ENCODE measurements at places on chromosomes 2 and 18. TPM values are rescaled to one million over a fixed set of nuclear protein-coding genes. Genes with fewer than 3 reads are reported as not detected.
A peak's percentile ranks its signal among the peaks of the same experiment; 100 is the strongest.

GRCh38 chr18:46433121-46433826 is 223.7 kb downstream of the LOXHD1 start:
- H3K4me1 ChIP-seq, result no peaks in the 10 kb centered on the region
- H3K4me3 ChIP-seq, result no peak overlapping the region
- H3K27ac ChIP-seq, result no peak overlapping the region
- H3K36me3 ChIP-seq, result no peaks in the 10 kb centered on the region
- DNase-seq, result no peak

DNA sequence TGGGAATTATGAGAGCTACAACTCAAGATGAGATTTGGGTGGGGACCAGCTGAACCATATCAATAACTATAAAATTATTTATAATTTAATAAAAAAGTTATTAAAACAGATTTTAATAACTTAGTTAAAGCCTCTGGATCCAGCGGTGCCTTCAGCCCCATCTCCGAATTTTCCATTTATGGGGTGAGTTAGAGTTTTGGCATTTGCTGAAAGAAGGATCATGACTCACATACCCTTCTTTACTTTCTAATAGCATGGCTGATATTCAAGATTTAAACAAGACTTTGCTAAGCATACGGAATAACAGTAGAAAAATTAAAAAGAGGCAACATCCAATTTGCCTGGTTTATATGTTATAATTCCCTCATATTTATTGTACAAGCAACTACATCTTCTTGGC is 94.5 kb downstream of the RDH14 start:
- no peak overlapping the region for H3K4me3 ChIP-seq
- H3K27ac ChIP-seq, result no peak overlapping the region
- peaks cover 24% of the 10 kb centered on the region for H3K4me1 ChIP-seq
- no peaks in the 10 kb centered on the region for H3K36me3 ChIP-seq
- no peak for DNase-seq
- no peaks in the 10 kb centered on the region for H3K27me3 ChIP-seq

GRCh38 chr2:127811397-127812321 is 688 bp upstream of the WDR33 start:
- no peaks in the 10 kb centered on the region for H3K27me3 ChIP-seq
- peaks cover 33% of the 10 kb centered on the region for H3K4me1 ChIP-seq
- DNase-seq, result no peak
- peak overlapping the region; percentile 98 for H3K4me3 ChIP-seq

- H3K36me3 ChIP-seq, result no peaks in the 10 kb centered on the region
- no peaks in the 10 kb centered on the region for H3K27me3 ChIP-seq
- no peaks in the 10 kb centered on the region for H3K4me1 ChIP-seq
- no peak overlapping the region for H3K27ac ChIP-seq
- no peak overlapping the region for H3K4me3 ChIP-seq
- no peak for DNase-seq
Measured at GRCh38 chr18:68734308-68734707, 19.4 kb upstream of the TMX3 start.

DNA sequence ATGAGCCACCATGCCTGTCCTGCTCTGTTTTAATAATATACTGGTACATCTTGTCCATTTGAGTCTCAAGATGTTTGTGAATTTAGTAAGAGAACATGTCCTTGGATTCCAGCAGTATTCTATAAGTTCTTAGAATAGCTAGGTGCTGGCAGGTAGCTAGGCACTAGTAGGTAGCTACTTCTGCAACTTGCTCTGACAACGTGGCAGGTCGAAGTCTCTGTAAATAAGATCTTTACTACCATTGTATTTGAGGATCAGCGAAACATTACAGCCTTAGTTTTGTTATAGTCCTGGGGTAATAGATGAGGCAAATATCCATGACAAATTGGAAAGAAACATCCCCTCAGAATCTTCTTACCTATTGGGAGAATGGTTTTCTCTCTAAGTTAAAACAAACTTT is 14.2 kb upstream of the PRELID3A start:
- H3K36me3 ChIP-seq, result no peaks in the 10 kb centered on the region
- no peaks in the 10 kb centered on the region for H3K4me1 ChIP-seq
- no peak overlapping the region for H3K27ac ChIP-seq
- no peak for DNase-seq
- H3K27me3 ChIP-seq, result no peaks in the 10 kb centered on the region
- H3K4me3 ChIP-seq, result no peak overlapping the region

DNA sequence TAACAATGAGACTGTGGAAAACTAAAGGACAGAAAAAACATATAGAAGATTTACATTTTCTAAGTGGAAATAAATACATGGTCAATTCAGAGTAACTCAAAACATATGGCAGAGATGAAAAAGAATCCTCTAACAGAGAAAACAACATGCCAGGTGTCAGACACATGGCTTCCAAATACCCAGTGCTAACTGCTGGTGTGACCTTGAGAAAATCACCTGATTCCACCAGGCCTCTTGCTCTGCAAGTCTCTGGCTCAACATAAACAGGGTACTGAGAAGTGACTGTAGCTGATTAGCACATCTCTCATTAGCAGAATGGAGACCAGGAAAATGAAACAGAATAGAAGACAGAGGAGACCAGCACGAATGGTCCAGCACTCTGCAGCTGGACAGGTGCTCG is 210.8 kb downstream of the HNMT start:
- no peak overlapping the region for H3K4me3 ChIP-seq
- DNase-seq, result no peak
- H3K27ac ChIP-seq, result no peak overlapping the region

DNA sequence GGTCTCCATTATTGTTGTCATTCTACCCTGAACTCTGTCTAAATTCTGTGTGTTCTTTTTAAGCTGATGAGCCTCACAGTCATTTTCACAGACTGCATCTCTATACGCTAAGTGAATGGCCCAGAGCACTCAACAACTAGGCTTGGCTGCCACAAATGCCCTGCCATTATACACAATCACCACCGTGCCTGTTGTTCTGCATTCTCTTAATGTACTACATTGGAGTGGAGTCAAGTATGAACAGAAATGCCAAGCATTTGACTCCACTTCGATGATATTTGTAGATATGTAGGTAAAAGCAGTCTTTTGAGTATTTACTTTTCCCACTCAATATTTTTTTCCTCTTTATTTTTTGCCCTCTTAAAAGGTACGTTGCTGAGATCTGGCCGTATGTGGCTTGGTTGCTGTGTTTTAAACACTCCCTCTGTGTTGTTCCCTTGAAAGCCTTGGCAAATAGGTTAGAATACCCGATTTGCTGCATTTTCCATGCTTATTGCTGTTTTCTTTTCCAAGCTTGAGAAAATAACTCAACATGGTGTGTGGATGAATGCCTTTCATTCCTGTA is 36.2 kb upstream of the TMEFF2 start:
- no peaks in the 10 kb centered on the region for H3K27me3 ChIP-seq
- no peak overlapping the region for H3K27ac ChIP-seq
- no peak for DNase-seq
- no peaks in the 10 kb centered on the region for H3K36me3 ChIP-seq

- no peak overlapping the region for H3K27ac ChIP-seq
- no peak for DNase-seq
- H3K4me1 ChIP-seq, result peaks cover 5% of the 10 kb centered on the region
Measured at GRCh38 chr2:40405465-40405864, 46.4 kb downstream of the SLC8A1 start.

DNA sequence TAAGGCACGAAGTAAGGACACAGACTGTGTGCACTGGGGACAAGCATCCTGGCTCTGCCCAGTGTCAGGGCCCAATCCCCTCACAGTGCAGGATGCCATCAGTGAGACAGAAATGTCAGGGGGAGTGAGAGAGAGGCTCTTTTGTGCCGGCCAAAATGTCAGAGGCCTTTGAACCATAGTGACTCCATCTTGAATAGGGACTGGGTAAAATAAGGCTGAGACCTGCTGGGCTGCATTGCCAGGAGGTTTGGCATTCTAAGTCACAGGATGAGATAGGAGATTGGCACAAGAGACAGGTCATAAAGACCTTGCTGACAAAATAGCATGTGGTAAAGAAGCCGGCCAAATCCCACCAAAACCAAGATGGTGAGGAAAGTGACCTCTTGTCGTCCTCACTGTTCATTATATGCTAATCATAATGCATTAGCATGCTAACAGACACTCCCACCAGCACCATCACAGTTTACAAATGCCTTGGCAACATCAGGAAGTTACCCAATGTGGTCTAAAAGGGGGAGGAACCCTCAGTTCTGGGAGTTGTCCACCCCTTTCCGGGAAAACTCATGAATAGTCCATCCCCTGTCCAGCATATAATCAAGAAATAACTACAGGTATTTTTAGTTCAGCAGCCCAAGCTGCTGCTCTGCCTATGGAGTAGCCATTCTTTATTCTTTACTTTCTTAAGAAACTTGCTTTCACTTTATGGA is 337.4 kb downstream of the LPIN1 start:
- H3K4me3 ChIP-seq, result no peak overlapping the region
- no peak overlapping the region for H3K27ac ChIP-seq
- DNase-seq, result no peak
- H3K27me3 ChIP-seq, result no peaks in the 10 kb centered on the region

DNA sequence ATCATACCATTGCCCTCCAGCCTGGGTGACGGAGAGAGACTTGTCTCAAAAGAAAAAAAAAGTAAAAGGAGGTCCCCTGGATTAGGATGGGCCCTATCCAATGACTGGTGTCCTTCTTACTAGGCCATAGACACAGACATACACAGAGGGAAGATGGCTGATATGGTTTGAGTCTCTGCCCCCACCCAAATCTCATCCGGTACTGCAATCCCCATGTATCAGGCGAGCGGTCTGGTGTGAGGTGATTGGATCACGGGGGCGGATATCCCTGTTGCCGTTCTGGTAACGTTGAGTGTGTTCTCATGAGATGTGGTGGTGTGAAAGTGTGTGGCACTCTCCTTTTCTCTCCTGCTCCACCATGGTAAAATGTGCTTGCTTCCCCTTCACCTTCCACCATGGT is 7.8 kb upstream of the CNDP2 start:
- no peaks in the 10 kb centered on the region for H3K27me3 ChIP-seq
- H3K27ac ChIP-seq, result no peak overlapping the region
- no peak overlapping the region for H3K4me3 ChIP-seq
- peaks cover 7% of the 10 kb centered on the region for H3K4me1 ChIP-seq

- no peaks in the 10 kb centered on the region for H3K36me3 ChIP-seq
- H3K27ac ChIP-seq, result no peak overlapping the region
- no peaks in the 10 kb centered on the region for H3K4me1 ChIP-seq
- no peak for DNase-seq
- H3K27me3 ChIP-seq, result no peaks in the 10 kb centered on the region
Measured at GRCh38 chr2:2238726-2239269, 92.3 kb downstream of the MYT1L start.

DNA sequence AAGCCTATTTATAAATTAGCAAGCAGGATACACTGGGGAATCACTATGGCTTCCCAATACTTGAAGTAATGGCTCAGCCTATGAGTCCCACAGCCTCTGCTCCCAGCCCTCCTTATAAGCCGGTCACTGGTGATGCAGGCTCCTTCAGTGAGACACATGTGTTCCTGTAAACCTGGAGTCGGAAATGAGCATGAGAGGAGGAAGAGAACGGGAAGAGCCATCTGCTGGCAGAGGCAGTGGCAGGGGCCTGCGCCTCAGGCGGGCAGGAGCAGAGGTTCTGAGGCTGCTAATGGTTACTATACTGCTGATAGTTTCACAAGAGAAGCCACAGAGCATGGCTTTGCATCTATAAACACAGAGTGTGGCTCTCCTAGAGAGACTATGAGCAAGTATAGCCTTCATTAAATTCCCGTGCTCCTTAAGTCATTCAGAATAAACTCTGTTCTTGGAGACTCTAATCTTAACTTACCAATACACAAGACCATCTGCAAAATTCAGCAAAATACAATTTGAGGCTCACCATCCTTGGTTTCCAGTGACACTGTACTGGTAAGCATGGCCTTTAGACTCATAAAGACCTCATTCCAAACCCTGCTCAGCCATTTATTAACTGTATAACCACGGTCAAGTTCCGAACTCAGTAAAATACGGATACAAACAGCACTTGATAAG is 63.3 kb downstream of the FBXO15 start:
- no peak overlapping the region for H3K27ac ChIP-seq
- H3K27me3 ChIP-seq, result no peaks in the 10 kb centered on the region
- no peak overlapping the region for H3K4me3 ChIP-seq
- H3K4me1 ChIP-seq, result no peaks in the 10 kb centered on the region
- H3K36me3 ChIP-seq, result no peaks in the 10 kb centered on the region

DNA sequence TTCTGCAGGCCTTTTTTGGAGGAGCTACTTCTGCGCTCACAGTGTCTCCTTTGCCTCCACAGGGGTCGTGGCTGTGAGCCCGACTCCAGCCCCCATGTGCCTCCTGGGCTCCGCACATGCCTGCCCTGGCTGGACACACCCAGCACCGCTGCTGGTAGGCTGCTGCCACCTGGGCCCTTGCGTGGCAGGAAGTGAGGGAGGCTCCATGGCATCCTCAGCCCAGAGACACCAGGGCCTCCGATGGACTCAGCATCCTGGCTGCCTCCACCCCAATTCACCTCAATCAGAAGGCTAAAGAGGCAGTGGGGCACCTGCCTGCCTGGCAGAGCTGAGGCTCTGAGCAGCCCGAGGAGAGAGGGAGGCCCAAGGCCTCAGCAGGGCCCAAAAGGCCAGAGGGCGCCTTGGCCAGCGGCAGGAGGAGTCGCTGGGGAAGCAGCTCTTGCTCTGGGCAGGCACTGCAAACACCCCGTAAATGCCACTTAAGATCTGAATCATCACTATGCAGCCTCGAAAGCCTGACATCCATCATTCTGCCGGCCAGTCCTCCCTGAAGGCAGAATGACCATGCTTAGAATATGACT is 68.3 kb upstream of the OTOS start:
- no peak overlapping the region for H3K27ac ChIP-seq
- H3K36me3 ChIP-seq, result no peaks in the 10 kb centered on the region
- DNase-seq, result no peak

DNA sequence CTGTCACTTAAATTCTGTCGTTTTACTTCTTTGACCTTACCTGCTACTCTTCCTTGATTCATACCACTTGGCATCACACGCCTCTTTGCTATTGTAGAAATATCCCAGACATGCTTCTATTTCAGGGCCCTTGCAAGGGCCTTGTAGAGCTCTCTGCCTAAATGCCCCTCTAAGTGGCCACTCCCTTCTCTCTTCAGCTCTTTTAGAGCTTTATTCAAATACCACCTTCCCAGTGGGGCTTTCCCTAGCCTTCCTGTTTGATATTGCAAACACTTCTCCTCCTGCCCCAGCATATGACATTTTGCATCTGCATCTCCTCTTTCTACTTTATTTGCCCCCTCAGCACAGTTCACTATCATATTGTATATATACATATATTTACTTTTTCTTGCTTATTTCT is 54.0 kb downstream of the PELI1 start:
- no peak overlapping the region for H3K4me3 ChIP-seq
- no peaks in the 10 kb centered on the region for H3K27me3 ChIP-seq
- no peak overlapping the region for H3K27ac ChIP-seq
- no peaks in the 10 kb centered on the region for H3K4me1 ChIP-seq
- no peak for DNase-seq

GRCh38 chr2:31107591-31108300 is 30.5 kb downstream of the GALNT14 start:
- no peak overlapping the region for H3K4me3 ChIP-seq
- H3K27me3 ChIP-seq, result no peaks in the 10 kb centered on the region
- no peak for DNase-seq
- H3K36me3 ChIP-seq, result no peaks in the 10 kb centered on the region
- H3K4me1 ChIP-seq, result no peaks in the 10 kb centered on the region
- H3K27ac ChIP-seq, result no peak overlapping the region

The ALPG gene
- total RNA-seq, result not detected

The EFHD1 gene
- 111 TPM for total RNA-seq

The UGT1A10 gene
- 0.41 TPM for total RNA-seq

The GKN2 gene
- 9.7 TPM for total RNA-seq

The GYPC gene
- total RNA-seq, result 185 TPM

The TTN gene
- 7.0 TPM for total RNA-seq

The SERPINB13 gene
- not detected for total RNA-seq

The RNU2-63P gene
- total RNA-seq, result not detected

The CD28 gene
- 3.5 TPM for total RNA-seq

The GNLY gene
- 1.5 TPM for total RNA-seq

The CLEC4F gene
- total RNA-seq, result not detected

The FAM228B gene
- 114 TPM for total RNA-seq

The OSBPL6 gene
- total RNA-seq, result 0.95 TPM

The CHPF gene
- total RNA-seq, result 269 TPM

All from thoracic aorta (tissue), 2 donors.